ENCODE measurements at places on chromosomes 16 and 17. TPM values are rescaled to one million over a fixed set of nuclear protein-coding genes. Genes with fewer than 3 reads are reported as not detected.

DNA sequence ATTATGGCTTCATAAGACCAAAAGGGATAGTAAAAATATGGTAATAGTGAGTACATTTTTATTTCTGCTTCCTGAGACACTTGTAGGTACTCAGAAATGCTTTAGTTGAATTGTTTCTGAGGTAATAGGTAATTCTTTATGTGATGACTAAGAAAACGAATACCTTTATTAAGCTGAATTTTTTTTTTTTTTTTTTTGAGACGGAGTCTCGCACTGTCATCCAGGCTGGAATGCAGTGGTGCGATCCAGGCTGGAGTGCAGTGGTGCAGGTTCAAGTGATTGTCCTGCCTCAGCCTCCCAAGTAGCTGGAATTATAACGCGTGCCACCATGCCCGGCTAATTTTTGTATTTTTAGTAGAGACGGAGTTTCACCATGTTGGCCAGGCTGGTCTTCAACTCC lies 1.9 kb downstream of the RAD51C start:
- peaks cover 16% of the 10 kb centered on the region for H3K4me1 ChIP-seq
- no peak overlapping the region for H3K27ac ChIP-seq
- no peaks in the 10 kb centered on the region for H3K36me3 ChIP-seq
- no peaks in the 10 kb centered on the region for H3K27me3 ChIP-seq

GRCh38 chr17:72812823-72813222 lies 279.7 kb downstream of the SLC39A11 start:
- no peak overlapping the region for H3K4me3 ChIP-seq
- H3K36me3 ChIP-seq, result no peaks in the 10 kb centered on the region
- H3K4me1 ChIP-seq, result no peaks in the 10 kb centered on the region
- H3K27ac ChIP-seq, result no peak overlapping the region

DNA sequence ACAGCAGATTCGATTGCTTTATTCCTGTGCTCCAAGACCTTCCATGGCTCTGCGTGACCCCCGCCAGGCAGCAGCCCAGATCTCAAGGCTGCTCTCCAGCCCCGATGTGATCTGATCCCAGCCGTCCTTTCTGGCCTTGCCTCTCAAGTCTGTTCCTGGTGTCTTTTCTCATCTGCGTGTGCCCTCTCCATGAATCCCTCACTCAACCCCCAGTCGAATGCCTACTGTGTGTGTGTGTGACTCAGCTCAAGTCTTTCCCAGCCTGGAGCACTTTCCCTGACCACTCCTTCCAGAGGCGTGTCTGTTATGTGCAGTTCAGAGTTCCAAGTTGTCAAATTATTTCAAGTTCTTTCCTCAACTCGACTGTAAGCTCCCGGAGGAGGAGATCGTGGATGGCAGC lies 64.0 kb downstream of the MRM1 start:
- no peak overlapping the region for H3K4me3 ChIP-seq
- DNase-seq, result no peak
- H3K36me3 ChIP-seq, result no peaks in the 10 kb centered on the region
- no peak overlapping the region for H3K27ac ChIP-seq
- H3K4me1 ChIP-seq, result no peaks in the 10 kb centered on the region
- H3K27me3 ChIP-seq, result peaks cover 9% of the 10 kb centered on the region

NRN1L gene
- total RNA-seq, result 0.69 TPM

MYH2 gene
- total RNA-seq, result 1.0 TPM

EVPLL gene
- 1.8 TPM for total RNA-seq

DNA sequence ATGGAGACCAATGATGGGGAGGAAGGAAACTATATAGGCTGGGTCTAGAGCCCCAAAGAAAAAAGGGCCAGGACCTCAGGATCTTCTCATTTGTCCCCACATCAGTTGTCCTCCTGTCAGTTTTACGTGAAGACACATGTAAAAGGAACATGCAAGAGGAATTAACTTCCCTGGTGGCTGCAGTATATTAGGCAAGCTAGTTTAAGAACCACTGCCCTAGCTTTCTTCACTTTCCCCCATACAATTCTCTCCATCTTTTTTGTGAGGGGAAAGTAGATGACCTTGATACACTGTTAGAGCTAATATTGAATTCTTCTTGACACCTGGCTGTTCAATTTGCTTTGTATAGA lies 2.3 kb downstream of the MAP3K3 start:
- peaks cover 51% of the 10 kb centered on the region for H3K4me1 ChIP-seq
- H3K27me3 ChIP-seq, result no peaks in the 10 kb centered on the region
